Naive B cell (primary cell): ENCODE measurements at places on chromosomes 6 and 20. TPM values are rescaled to one million over a fixed set of nuclear protein-coding genes. Genes with fewer than 3 reads are reported as not detected.

The CLPSL2 gene
- polyA plus RNA-seq, result not detected

The HDDC2 gene
- polyA plus RNA-seq, result 99.6 TPM

The ZFAND3 gene
- polyA plus RNA-seq, result 5.9 TPM

DNA sequence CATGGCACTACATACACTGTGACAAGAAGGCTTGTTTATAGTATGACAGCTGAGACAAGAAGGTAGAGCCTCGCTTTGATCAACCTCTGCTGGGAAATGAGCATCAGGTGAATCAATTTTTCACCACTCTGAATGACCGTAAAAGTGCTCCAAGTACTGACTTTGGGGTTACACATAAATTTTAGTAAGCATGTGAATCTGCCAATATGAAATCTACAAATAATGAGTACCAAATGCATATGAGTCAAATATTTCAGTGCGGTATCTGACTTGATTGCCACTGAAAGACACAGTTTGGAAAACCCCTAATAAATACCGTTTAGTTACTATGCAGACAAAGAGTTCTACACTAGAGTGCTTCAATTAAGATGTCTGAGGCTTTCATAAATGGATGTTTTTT lies 77.8 kb downstream of the ATG5 start:
- DNase-seq, result no peak

GRCh38 chr6:122735582-122735981 lies 43.9 kb upstream of the FABP7 start:
- DNase-seq, result no peak
